GM12864 (cell line): ENCODE measurements at places on chromosomes 1 and 21.

GRCh38 chr1:160208557-160209320, 3.6 kb downstream of the PEA15 start:
- DNase-seq = no peak

GRCh38 chr1:152967201-152967600, 3.2 kb upstream of the SPRR4 start:
- peak; percentile 13 for DNase-seq

GRCh38 chr1:81008293-81008692, 792.4 kb upstream of the ADGRL2 start:
- DNase-seq = no peak

GRCh38 chr1:82445132-82445531, 644.4 kb downstream of the ADGRL2 start:
- DNase-seq = no peak

GRCh38 chr1:220955116-220955515, 75.9 kb downstream of the HLX start:
- no peak for DNase-seq

GRCh38 chr1:111592389-111593361, 26.9 kb upstream of the RAP1A start:
- peak; percentile 92 for DNase-seq

- no peak for DNase-seq
Observed at GRCh38 chr1:166975361-166976129, at the start of gene ILDR2. TSS of gene ILDR2 (minus strand) at chr1:166975540. CDS start at chr1:166975268, 272 bp downstream.

DNA sequence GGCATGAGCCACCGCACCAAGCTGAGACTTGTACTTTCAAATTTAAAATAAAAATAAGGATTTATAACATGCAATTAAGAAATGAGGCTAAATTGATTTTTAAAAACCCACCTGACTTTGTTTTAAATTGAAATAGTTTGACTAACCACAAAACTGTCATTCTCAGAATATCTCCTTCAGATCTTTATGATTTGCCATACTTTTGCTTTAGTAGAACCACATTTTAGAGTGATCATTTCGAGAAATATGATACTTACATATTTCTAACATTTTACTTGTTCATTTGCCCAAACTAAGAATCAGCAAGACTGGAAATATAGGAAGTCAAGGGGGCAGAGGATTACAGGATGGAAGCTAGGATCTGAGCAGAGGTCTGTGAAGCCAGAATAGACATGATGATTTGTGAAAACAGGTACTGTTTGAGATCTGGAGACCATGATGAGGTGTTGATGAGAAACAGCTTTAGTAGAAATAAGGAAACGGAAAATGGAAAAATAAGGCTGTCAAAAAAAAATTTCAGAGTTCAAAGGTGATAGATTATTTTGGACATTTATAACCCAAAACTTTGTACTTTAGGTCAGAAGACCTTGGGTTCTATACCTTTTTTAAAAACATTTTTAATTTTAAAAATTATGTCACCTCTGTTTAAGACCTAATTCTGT, 44.8 kb downstream of the GIPC2 start:
- no peak for DNase-seq

- DNase-seq = peak; percentile 19
Observed at GRCh38 chr1:180343921-180344769, 114.1 kb downstream of the LHX4 start.

DNA sequence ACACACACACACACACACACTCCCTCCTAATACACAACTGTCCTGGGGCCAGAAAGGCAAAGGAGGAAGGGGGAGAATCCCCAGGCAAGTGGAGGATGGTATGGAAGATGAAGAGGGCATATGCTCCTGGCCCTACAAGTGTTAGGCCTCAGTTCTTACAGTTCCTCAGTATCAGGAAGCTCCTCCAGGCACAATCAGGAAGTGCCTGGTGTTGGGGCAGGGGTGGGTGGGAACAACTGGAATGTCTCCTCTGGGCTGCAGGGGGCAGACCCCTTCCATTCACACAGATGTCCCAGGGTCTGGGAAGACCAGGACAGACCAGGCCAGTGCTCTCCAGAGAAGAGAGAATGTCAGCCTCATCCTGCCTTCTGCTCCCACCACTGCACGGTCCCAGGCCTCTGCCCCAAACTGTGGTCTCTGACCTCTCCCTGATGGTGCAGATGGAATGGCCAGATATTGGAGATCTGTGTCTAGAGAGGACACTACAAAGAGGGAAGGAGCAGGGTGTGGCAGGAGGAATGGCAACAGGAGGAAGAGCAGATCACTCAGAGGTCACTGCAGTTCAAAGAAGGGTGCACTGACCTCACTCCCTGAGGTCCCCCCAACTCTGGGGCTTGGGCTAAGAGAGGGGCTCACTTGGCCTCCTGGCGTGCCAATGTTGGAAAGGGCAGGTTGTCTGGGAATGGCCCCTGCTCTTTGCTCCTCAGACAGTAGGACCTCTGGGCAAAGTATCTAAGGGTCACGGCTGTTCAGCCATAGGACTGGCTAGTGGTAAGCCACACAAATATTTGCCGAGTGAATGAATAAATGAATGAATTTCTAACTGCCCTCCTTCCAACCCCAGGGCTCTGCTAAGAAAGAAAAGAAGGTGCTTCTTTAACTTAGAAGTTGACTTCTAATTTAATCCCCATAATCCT, 2.5 kb upstream of the DENND2D start:
- no peak for DNase-seq
